ENCODE measurements at places on chromosomes 11 and 22.

- DNase-seq: no peak
- H3K27ac ChIP-seq: peak overlapping the region; percentile 60
- H3K4me3 ChIP-seq: no peak overlapping the region
- H3K27me3 ChIP-seq: no peaks in the 10 kb centered on the region
- H3K4me1 ChIP-seq: no peaks in the 10 kb centered on the region
- no peaks in the 10 kb centered on the region for H3K36me3 ChIP-seq
Observed at GRCh38 chr11:68436985-68437926, 23.3 kb upstream of the PPP6R3 start.

- H3K27ac ChIP-seq: peak overlapping the region; percentile 94
- no peaks in the 10 kb centered on the region for H3K4me1 ChIP-seq
- H3K4me3 ChIP-seq: no peak overlapping the region
- H3K36me3 ChIP-seq: peaks cover 12% of the 10 kb centered on the region
- H3K27me3 ChIP-seq: no peaks in the 10 kb centered on the region
Observed at GRCh38 chr22:17870407-17870806, 96.1 kb upstream of the BID start.

- H3K4me1 ChIP-seq: peaks cover 5% of the 10 kb centered on the region
- DNase-seq: no peak
- H3K27me3 ChIP-seq: no peaks in the 10 kb centered on the region
- H3K27ac ChIP-seq: peak overlapping the region; percentile 91
- peak overlapping the region; percentile 92 for H3K4me3 ChIP-seq
Observed at GRCh38 chr11:2883979-2884815, 1.4 kb downstream of the CDKN1C start.

DNA sequence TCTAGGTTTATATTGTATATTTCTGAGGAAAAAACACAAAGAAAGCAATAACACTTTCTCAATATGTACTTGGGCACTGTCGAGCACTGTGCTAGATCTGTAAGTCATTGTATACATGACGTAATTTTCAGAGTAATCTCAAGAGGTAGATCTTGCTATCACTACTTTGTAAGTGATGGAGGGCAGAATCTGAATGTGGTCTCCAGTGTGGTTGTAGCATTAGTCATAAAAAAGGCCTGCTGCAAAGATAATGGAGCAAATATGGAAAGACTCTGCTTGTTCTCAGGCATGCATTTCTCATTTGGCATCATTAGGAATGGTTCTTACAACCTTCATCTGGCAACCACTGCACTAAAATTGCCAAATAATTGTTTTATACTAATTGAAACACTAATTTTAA, 419.8 kb upstream of the CCDC179 start:
- no peaks in the 10 kb centered on the region for H3K36me3 ChIP-seq
- H3K4me1 ChIP-seq: no peaks in the 10 kb centered on the region
- no peak overlapping the region for H3K27ac ChIP-seq
- no peaks in the 10 kb centered on the region for H3K27me3 ChIP-seq
- DNase-seq: no peak
- no peak overlapping the region for H3K4me3 ChIP-seq

GRCh38 chr11:59552844-59553243, 41.5 kb downstream of the OR4D9 start:
- H3K4me1 ChIP-seq: peaks cover 43% of the 10 kb centered on the region
- no peaks in the 10 kb centered on the region for H3K36me3 ChIP-seq
- H3K27ac ChIP-seq: peak overlapping the region; percentile 91
- no peaks in the 10 kb centered on the region for H3K27me3 ChIP-seq
- H3K4me3 ChIP-seq: no peak overlapping the region
- no peak for DNase-seq

- no peaks in the 10 kb centered on the region for H3K27me3 ChIP-seq
- no peak overlapping the region for H3K27ac ChIP-seq
- no peaks in the 10 kb centered on the region for H3K36me3 ChIP-seq
- DNase-seq: no peak
Observed at GRCh38 chr11:126790550-126791081, 210.0 kb downstream of the KIRREL3 start.

- peaks cover 20% of the 10 kb centered on the region for H3K36me3 ChIP-seq
- H3K27me3 ChIP-seq: no peaks in the 10 kb centered on the region
- no peak overlapping the region for H3K4me3 ChIP-seq
Observed at GRCh38 chr11:36400766-36401455, 104.8 kb downstream of the PRR5L start.

DNA sequence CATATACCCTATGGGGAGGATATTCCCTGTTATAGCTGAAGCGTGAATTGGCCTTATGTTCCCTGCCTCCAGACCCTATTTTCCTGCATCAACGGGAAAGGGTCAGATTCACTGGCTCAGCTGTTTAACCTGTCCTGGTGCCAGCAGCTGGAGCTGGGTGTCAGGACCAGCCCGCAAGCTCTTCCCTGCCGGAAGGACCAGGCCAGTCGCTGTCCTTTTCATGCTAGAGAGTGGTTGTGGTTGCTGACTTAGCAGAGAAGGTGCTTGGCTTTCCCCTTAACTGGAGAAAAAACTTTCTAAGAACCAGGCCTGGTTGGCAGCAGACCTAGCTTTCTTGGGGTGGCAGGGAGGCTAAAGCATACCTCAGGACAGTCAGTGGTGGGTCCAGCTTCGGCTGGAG, 5.2 kb upstream of the SREBF2 start:
- peaks cover 24% of the 10 kb centered on the region for H3K4me1 ChIP-seq
- H3K36me3 ChIP-seq: no peaks in the 10 kb centered on the region
- H3K27ac ChIP-seq: no peak overlapping the region

- DNase-seq: no peak
- peaks cover 12% of the 10 kb centered on the region for H3K4me1 ChIP-seq
- H3K36me3 ChIP-seq: no peaks in the 10 kb centered on the region
- H3K4me3 ChIP-seq: no peak overlapping the region
- H3K27ac ChIP-seq: peak overlapping the region; percentile 59
Observed at GRCh38 chr22:32765132-32765618, 36.3 kb upstream of the TIMP3 start.

- DNase-seq: no peak
- H3K4me3 ChIP-seq: no peak overlapping the region
- H3K36me3 ChIP-seq: no peaks in the 10 kb centered on the region
- H3K4me1 ChIP-seq: no peaks in the 10 kb centered on the region
- H3K27ac ChIP-seq: no peak overlapping the region
- H3K27me3 ChIP-seq: no peaks in the 10 kb centered on the region
Observed at GRCh38 chr11:130785380-130786116, 130.7 kb downstream of the SNX19 start.

DNA sequence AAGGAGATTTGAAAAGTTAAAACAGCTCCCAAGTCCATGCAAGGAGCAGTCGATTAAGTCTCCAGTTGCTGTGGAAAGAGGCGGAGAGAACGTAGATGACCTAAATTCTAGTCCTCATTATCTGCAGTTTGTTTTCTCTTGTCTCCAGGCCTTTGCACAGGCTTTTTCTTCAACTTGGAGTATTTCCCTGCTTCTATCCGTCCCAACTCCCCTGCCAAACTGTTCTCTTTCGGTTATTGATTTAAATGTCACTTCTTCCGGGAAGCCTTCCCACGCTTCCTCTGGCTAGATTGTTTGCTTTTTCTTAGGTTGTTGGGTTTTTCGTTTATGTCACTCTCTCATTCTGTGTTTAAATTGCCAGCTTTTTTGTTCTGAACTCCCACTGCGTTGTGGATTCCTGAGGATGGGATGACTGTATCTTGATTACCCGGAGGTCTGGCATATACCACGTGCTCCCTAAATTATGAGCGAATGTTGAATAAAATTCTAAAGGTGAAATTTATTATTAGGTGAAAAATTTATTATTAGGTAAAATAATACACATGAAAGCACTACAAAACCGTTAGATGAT, 463 bp downstream of the TMEM126B start:
- DNase-seq: no peak
- H3K4me3 ChIP-seq: peak overlapping the region; percentile 65
- peaks cover 20% of the 10 kb centered on the region for H3K4me1 ChIP-seq
- H3K36me3 ChIP-seq: no peaks in the 10 kb centered on the region

- no peaks in the 10 kb centered on the region for H3K36me3 ChIP-seq
- no peak for DNase-seq
- no peak overlapping the region for H3K4me3 ChIP-seq
- no peaks in the 10 kb centered on the region for H3K4me1 ChIP-seq
Observed at GRCh38 chr11:122105044-122105758, 10.8 kb downstream of the BLID start.

DNA sequence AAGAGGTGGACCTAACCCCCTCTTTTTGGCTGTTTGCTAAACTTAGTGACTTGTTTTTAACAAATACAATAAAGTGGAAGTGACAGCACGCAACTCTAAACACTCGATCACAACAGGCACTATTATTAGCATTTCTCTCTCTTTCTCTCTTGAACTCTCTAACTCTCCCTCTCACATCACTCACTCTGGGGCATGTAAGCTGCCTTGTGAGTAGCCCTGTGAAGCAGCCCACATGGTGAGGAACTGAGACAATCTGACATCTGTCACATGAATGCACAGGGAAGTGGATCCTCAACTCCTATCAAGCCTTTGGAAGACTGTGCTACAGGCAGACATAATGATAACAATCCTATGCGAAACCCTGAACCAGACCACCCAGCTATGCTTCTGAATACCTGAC, 609.0 kb upstream of the CNTN5 start:
- H3K4me1 ChIP-seq: no peaks in the 10 kb centered on the region
- DNase-seq: no peak
- no peaks in the 10 kb centered on the region for H3K27me3 ChIP-seq
- no peak overlapping the region for H3K4me3 ChIP-seq
- H3K36me3 ChIP-seq: no peaks in the 10 kb centered on the region

DNA sequence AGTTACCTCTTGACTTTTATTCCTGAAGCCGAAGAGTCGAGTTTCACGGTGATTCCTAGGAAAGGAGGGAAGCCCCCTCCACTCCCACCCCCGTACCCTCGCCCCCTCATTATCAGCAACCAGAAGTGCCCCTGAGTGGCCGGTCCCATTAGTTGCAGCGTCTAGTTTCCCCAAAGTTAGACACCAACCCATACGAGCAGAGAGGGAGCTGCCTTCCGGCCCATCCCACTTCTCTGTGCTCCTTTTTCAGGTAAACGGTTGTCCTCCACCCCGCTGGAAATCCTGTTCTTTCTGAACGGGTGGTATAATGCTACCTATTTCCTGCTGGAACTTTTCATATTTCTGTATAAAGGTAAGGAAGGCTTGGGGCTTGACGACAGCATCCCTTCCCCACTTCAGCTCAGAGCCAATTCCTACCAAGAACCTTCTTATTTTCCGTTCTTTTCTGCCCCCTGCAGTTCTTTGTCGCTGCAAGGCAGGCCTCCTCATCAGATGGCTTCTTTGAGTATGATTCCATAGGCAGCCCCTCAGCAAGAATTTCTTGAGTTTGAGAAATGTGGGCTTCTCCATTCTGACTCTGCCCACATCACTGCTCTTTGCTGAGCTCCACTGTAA, 701 bp downstream of the TMEM216 start:
- no peaks in the 10 kb centered on the region for H3K36me3 ChIP-seq
- no peaks in the 10 kb centered on the region for H3K27me3 ChIP-seq
- peak overlapping the region; percentile 83 for H3K4me3 ChIP-seq
- H3K27ac ChIP-seq: no peak overlapping the region
- DNase-seq: no peak

DNA sequence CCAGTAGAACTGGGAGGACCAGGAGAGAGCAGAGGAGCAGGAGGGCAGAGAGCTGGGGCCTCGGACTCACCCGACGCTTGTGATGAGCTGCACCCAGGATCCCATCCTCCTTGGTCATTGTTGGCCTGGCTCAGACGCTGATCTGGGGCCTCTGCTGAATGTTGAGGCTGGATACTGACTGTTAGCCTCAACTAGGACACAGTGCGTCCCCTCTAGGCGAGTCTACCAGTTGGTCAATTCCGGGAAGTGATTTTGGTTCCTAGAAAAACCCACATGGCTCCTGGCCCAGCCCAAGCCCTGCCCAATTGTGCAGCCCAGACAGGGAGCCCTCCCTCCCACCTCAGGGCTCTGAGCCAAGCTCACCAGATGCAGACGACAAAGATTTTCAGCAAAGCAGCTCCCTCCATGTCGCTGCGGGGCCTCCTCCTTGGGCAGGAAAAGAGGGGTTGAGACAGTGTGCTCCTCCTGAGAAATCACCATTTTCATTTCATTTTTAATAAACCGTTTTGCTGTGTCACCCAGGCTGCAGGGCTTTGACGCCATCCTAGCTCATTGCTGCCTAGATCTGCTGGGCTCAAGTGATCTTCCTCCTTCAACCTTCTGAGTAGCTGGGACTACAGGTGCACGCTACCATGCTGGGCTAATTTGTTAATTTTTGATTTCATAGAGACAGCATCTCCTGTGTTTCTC, at the start of gene APOL4:
Gene APOL4 (minus strand): TSS at position 180 of the 690 bp plus-strand sequence. CDS start 75 bp downstream, at position 105.
- no peak within 1 kb of the TSS for H3K27ac ChIP-seq
- peak within 1 kb of the TSS; percentile 37 for H3K4me3 ChIP-seq
- no peaks in the 10 kb centered on the region for H3K36me3 ChIP-seq
- peak; percentile 69 for DNase-seq
- H3K4me1 ChIP-seq: peaks cover 40% of the 10 kb centered on the region
- H3K27me3 ChIP-seq: no peaks in the 10 kb centered on the region

- H3K27ac ChIP-seq: no peak overlapping the region
- no peak overlapping the region for H3K4me3 ChIP-seq
- no peaks in the 10 kb centered on the region for H3K27me3 ChIP-seq
- H3K4me1 ChIP-seq: peaks cover 16% of the 10 kb centered on the region
- H3K36me3 ChIP-seq: no peaks in the 10 kb centered on the region
- no peak for DNase-seq
Observed at GRCh38 chr11:128711136-128711535, 17.3 kb downstream of the FLI1 start.

GRCh38 chr11:100297516-100297915, 389.6 kb upstream of the ARHGAP42 start:
- H3K27ac ChIP-seq: no peak overlapping the region
- no peak for DNase-seq
- H3K4me1 ChIP-seq: no peaks in the 10 kb centered on the region
- no peaks in the 10 kb centered on the region for H3K27me3 ChIP-seq
- no peaks in the 10 kb centered on the region for H3K36me3 ChIP-seq

Data from tibial nerve (tissue), 4 donors.